Vagina (tissue), 2 donors: ENCODE measurements at places on chromosomes 2 and 18. TPM values are rescaled to one million over a fixed set of nuclear protein-coding genes. Genes with fewer than 3 reads are reported as not detected.

EGR4 gene
- not detected for total RNA-seq

DNA sequence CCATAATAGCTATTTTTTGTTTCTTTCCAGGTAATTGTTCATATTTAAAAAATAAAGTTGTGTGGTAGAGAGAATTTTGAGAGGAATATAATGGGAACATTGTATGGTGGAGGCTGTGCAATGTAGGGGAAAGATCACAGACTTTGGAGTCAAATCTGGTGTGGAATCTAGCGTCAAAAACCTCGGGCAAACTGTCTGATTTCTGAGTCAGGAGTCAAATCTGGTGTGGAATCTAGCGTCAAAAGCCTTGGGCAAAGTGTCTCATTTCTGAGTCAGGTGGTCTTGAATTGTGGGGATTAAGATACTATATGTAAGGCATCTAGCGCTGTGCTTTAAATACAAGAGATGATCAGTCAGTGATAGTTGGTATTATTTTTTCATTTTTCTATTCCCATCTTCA lies 5.1 kb downstream of the PTPN4 start:
- no peak for DNase-seq

CCNYL1 gene
- 7.1 TPM for total RNA-seq

GPR35 gene
- 3.9 TPM for total RNA-seq

GRCh38 chr18:47899107-47899840 lies 31.2 kb downstream of the SMAD2 start:
- DNase-seq: no peak

MRPS5 gene
- total RNA-seq: 55.0 TPM

DNA sequence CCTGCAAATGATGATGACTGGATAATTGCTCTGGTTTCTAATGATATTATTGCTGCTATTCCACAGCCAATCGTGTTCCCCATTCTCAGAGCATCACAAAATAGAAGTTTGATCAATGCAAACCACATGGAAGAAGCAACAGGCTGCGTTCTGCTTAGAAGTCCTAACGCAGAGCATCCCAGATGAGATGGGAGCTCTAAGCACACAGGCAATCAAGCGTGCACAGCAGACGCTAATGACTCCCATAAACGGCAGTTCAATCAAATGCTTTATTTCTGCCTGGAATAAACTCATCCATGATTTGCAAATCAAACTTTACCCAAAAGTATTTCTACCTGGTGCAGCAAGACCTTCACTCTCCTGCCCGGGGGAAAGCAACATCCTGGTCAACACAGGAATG lies 304.2 kb downstream of the FBXO15 start:
- DNase-seq: peak; percentile 29

FAM210A gene
- 12.8 TPM for total RNA-seq

- no peak for DNase-seq
Measured at GRCh38 chr2:190651413-190651812, 2.5 kb downstream of the NAB1 start.

UGT1A1 gene
- total RNA-seq: 0.98 TPM

DNA sequence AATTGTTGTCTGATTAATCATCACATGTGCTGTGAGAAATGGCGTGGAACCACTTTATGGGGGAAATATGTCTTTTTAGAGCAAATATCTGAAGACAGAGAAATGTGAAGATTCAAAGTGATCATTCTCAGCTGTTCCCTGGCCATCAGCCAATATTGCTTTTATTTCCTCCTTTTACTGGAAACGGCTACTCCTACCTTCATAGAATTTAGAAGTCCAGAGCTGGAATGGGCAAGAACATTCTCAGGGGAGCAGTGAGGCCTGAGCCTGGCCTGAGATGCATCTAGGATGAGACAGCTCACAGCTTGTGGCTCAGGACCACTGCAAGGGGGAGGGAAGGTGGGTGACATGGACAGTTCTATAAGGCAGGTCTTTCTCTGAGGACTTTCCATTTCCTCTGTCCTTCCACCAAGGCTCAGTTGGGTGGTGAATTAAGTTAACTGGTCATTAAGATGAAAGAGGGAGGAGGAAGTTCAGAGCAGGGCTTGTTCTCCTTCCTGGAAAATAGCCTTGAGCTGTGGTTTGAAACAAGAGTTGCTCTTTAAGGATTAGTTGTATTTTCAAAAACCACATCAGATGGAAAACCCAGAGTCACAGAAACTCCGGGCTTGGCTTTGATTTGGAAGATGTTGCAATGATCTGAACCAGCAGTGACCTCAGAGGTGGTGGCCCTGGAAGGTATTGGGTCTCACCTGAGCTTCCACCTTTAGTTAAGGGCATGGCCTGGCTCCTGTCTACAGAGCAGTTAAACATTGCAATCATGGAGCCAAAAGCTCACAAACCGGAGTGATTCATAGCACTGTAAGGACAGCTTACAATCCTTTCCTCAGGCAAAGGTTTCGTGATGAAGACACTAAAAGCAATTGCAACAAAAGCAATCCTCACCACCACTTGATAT lies 144.3 kb downstream of the VAPA start:
- DNase-seq: no peak

- DNase-seq: no peak
Measured at GRCh38 chr18:69951182-69951581, 3.5 kb upstream of the CD226 start.

- no peak for DNase-seq
Measured at GRCh38 chr2:172674968-172675303, 60.7 kb upstream of the RAPGEF4 start.

GRCh38 chr2:218476676-218477075 lies 57.8 kb downstream of the VIL1 start:
- no peak for DNase-seq

DNA sequence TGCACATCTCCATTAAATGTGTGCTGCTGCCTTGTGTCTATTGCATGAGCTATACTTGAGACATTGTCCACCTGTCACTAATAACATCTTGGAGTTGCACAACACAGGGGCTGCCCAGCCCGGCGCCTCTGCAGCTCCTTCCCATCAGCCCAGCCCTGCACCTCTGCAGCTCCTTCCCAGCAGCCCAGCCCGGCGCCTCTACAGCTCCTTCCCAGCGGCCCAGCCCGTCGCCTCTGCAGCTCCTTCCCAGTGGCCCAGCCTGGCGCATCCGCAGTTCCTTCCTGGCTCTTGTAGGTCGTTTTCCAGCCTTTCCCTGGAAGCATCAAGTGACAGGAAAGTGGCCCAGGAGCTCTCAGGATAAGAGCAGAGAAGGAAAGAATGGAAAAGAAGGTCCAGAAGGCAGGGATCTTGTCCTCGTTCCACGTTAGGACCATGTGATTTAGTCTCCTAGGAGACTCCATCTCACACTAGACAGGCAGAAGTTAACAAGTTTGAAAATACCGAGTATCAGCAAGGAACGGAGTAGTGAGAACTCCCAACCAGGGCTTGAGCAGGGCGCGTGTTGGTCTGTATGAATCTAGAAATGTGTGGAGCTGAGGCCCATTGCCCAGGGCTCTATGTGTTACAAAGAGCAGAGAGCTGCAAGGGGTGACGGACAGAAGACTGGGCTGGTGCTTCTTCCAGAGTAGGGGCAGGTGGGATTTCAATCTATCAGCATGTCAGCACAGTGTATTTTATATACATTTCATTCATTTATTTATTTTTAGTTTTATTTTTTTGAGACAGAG lies 115.7 kb upstream of the TPO start:
- DNase-seq: no peak

DNA sequence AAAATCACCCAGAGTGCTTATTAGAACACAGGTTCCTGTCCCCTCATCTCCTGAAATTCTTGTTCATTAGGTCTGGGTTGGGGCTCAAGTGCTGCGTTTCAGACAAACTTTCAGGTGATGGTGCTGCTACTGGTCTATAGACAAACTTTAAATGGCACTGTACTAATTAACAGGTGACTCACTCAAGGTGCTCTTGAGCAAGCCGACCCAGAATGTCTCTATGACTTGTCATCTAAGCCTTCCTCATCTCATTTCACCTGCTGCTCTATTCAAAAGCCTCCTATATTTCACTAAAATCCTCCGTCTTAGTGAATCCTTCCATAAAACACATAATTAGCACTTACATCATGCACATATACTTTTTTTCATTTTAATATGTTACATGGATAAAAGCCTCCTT lies 29.9 kb upstream of the STK39 start:
- DNase-seq: no peak

COL3A1 gene
- total RNA-seq: 123 TPM

KCNG2 gene
- not detected for total RNA-seq

DNA sequence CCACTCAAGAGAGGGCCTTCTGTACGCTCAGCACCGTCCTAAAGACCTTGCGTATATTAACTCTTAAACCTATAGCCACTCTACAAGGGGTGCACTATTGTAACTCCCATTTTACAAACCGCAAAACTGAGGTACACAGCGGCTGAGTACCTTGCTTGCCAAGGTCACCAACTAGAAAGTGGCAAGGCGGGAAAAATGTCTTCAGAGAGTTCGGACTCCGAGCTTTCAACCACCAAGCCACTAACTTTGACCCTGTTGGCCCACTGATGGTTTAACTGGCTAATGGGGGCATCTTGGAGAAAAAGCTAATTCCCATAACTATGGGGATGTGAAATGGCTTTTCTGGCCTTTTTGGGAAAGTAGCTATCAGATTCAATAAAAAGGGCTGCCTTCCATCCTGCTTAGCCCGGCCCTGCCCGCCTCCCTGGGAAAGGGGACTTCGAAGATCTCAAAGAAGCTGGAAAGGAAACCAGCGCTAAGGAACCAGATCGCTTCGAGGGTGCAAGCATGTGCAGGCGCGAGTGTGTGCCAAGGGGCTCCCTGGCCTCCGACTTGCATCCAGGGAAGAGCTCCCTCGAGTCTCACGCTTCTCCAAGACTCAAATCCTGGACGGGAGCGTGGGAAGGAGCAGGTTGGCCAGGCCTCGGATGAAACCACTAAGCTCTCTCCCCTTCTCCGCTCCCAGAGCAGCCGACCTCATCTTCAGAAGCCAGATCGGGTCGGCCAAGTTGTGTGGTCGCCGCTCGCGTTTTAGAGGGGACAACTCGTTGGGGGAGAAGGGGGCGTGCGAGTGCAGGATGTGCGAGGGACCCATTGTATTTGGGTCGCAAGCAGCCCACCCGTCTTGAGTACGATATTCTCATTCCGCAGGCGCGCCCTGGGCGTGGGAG lies 2.2 kb upstream of the SP5 start:
- no peak for DNase-seq

- no peak for DNase-seq
Measured at GRCh38 chr2:177921726-177922125, 150.9 kb downstream of the PDE11A start.
